ENCODE measurements at places on chromosomes 3 and 15.

DNA sequence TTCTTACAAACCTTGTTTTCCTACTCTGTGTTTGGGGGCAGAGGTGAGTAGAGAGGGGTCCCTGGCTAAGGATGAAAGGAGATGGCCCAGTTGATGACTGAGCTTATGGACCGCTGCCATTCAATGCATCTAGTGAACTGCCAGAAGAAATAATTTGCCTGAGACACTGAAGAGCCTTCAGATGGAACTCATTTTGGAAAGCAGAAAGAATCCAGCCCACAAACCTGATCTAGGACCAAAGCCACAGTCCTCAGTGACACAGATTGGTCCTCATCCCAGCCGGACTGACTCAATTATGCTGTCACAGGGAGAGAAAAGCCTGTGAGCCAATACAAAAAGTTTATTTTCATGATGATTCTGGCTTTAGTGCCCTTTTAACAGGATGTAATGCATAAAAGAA lies 82.7 kb downstream of the CD47 start:
- no peak for DNase-seq

- DNase-seq, result no peak
Observed at GRCh38 chr15:68589053-68589452, 10.3 kb downstream of the CORO2B start.

DNA sequence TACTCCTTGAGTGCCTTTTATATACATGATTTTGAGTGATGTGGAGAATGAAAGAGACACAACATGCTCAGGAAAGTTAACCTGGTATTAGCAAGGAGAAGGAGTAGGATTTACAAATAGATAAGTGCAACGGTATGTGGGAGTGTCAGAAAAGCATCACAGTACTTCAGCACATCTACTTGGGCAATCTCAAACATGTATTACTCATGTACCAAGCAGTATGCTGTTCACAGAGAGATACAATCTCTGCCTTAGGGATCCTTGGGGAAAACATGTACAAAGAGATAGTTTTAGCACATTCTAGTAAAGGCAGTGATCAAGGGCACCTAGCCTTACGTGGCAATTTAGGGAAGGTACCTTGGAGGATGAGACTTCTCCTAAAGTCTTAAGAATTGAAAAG lies 146.5 kb downstream of the FILIP1L start:
- no peak for DNase-seq

- DNase-seq, result no peak
Observed at GRCh38 chr15:56411122-56411749, 46.0 kb downstream of the TEX9 start.

DNA sequence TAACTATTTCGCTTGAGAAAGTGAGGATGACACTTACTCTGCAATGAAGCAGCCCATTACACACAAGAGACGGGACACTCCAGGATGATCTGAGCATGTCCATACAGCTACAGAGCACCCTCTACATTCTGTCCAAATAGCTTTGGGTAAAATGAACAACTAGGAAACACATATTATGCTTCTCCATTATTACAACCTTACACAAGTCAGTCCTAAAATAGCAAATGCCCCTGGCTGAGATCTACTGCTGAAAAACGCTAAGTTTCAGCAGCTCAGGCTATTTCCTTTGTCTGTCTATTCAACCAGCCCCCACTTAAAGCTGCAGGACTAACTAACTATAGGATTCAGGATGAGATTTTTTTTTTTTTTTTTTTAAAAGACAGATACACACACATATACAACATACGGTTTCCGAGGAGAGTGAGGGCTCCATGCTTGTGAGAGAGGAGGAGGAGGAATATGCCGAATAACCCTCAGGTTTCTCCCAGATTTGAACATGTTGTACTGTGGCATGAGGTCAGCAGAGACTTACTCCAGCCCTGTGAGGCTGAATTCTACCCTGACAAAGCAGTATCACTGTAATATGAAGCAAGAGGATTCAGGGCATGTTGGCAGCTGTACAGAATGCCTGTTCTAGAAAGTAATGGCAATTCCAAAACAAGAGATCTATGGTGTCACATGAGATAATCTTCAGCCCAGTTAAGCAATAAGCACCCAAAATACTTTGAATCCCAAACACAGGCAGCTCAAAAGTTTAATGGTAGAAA lies 117.3 kb upstream of the PLXND1 start:
- DNase-seq, result no peak

- no peak for DNase-seq
Observed at GRCh38 chr3:41267975-41268640, 68.8 kb downstream of the CTNNB1 start.

GRCh38 chr3:90184861-90185260 lies 1077.4 kb downstream of the EPHA3 start:
- DNase-seq, result no peak

GRCh38 chr3:152350776-152351175 lies 82.0 kb downstream of the MBNL1 start:
- DNase-seq, result no peak

DNA sequence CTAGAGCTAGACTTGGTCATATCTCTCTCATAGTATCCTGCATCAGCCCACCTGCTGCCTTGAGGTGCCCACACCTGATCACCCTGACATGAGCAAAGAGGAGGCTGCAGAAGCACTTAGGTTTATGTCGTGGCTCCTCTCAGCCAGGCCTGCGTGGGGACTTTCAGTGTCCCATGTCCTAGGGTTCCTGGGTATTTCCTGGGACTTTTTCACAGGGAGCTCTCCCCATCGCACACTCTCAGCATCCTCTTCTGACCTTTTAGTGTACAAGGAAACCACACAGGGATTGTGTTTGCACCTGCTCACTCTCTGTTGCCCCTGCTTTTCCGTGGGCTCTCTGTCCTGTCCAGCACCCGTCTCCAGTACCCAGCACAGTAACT lies 61.4 kb downstream of the ARNT2 start:
- no peak for DNase-seq

DNA sequence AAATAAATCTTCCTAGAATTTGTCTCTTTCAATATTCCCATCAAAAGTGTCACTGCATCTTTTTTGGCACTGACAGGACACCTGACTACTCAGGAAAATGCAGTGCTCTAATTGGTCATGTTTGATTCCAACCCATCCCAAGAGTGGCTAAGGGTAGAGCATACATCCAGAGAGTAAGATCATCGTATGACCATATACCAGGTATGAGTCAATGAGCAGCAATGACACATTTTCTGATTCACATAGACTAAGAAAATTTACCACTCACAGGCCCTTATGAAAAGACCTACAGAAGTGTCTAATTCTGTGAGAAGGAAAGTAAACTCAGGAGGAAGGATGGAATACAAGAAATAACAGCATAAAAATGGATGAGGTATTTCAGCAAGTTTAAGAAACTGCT lies 434.2 kb downstream of the ZIC1 start:
- DNase-seq, result no peak

- DNase-seq, result no peak
Observed at GRCh38 chr3:136883967-136884720, 22.1 kb downstream of the NCK1 start.

GRCh38 chr3:115085197-115085865 lies 61.8 kb downstream of the ZBTB20 start:
- DNase-seq, result no peak

DNA sequence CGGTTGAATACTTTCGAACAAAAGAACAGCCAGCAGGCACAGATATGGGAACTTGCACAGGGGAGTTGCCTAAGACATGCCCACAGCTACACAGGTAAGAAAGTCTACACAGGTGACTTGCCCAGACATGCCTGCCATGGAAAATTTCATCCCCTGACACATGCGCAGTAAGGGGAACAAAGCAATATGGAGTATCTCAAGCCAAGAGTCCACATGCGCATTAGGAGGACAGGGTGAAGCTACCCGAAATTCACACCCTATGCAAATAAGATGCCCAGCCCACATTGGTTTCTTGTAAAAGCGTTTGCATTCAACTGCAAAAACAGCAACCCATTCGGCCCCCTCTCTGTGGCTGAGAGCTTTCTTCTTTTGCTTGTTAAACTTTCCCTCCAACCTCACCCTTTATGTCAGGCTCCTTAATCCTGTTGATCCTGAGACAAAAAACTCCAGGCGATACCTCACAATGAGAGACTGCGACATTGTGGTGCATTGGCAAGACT lies 49.3 kb upstream of the TRPM1 start:
- no peak for DNase-seq

DNA sequence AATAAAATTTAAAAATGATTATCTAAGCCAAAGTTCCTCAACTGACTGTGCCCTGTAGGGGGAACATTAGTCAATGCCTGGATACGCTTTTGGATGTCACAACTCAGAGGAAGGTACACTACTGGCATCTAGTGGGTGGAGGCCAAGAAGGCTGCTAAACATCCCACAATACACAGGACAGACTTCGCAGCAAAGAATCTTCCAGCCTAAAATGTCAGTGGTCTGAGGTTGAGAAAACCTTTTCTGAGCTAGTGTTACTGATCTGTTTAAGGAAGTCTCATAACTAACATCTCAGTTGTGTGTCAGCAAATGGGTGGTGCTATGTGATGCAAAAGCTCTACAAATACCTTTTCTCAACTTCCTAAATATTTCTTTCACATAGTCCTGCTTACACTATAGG lies 20.9 kb upstream of the LDHAL6B start:
- DNase-seq, result no peak

- DNase-seq, result no peak
Observed at GRCh38 chr15:78306176-78306774, 6.9 kb upstream of the SKIC8 start.

DNA sequence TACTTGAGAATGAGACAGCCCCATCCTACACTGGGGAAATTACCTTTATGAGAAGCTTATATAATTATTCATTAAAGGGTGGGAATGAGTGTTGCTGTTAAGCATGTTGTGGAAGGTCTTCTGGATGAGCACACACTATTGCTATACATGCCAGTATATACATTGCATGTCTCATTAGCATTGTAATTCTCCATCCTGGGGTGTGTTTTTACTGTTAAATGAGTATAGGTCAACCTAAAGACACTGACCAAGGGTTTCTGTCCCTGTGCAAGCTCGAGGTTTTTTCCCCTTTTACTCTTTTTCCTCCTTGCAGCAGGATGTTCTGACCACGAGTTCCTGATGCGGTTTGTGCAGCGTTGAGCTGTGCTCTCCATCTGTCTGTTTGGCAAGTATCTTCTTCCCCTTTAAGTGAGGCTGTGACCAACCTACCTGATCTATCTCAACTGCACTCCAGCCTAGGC lies 7.2 kb upstream of the IVD start:
- DNase-seq, result no peak

- DNase-seq, result no peak
Observed at GRCh38 chr3:31974471-31974870, 6.6 kb downstream of the OSBPL10 start.

DNA sequence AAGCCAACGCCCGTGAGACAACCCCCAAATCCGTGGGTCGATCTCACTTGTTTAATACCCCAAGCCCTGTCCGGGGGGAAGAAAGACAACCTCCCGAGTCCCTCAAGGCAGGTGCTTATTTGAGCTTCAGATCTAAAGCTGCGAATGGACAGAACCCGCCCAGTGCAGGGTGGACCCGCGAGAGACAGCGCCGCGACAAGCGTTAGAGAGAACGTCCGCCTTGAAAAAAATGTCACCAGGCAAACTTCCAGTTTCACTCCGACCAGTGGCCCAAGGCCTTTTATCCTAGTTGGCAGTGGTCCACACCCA lies 740 bp upstream of the OXSR1 start:
- no peak for DNase-seq

DNA sequence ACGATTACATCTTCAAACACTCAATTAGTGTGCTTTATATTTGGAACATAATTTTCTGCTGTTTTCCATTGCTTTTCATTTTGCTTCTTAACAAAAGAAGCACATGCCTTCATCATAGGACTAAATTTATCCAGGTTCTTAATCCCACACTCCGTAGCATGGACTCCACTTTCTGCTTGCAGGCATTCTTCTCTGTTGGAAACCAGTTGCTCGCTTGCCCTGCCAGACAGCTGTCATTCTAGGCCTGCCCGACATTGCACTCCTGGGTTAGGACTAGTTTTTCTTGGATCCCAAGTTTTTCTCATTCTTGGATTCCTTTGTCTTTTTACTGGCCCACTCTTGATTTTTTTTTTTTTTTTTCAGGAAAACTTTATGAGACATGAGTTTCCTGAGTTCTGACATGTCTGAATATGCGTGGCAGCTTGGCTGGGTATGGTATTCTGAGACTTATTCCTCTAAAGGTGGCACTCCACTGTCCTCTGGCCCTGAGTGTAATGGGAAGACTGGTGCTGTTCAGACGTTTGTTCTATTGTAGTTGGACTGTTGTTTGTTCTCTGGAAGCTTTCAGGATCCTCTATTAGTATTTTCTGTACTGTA lies 6.3 kb upstream of the ATP1B3 start:
- no peak for DNase-seq

GRCh38 chr15:22872936-22873701 lies 34.7 kb downstream of the NIPA2 start:
- no peak for DNase-seq

DNA sequence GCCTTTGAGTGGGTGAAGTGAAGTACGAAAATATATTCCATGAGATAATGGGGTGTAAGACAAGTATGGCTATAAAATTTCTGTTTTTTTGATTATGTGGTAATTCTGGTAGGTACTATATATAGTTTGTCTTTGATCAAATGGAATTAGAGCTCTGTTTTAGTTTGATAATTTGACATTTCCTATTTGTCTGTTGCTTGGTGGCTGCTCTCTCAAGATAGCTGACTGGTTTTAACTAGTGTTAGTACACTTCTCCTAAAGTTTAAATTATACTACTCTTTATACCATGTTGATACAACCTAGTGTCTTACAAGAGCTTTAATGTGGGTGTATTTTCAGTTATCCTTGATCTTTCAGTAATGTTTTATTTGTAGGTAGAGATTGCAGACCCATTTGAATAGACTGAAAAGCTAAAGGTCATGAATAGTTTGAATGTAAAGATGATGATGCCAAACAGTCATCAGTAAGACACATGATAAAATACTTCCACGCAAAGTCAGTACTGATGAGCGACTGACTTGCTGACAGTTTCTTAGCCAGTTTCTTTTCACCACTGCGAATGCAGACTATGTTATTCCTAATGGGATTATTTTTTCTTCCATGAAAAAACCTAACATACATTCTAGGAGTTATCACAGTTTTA lies 15.2 kb downstream of the SACM1L start:
- no peak for DNase-seq

- DNase-seq, result no peak
Observed at GRCh38 chr15:59176653-59177316, 29.9 kb upstream of the LDHAL6B start.

- DNase-seq, result no peak
Observed at GRCh38 chr3:41477399-41478014, 278.2 kb downstream of the CTNNB1 start.

DNA sequence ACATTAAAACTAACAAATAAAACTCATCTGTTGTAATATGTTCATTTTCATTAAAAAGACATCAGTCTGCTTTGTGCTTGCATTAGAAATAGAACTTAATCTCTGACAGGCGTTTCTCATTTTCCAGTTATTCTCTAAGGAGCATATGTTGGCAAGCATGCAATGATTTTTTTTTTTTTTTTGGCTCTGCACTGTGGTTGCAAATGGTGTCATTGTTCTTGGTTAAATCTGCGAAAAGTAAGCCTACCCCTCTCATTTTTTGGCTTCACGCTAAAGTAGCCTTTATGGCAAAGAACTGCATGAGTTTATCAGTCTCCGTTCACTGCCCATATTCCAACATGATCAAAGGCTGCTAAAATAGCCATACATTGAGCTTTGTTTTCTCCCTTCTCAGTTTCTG lies 403.2 kb downstream of the MECOM start:
- DNase-seq, result no peak

GRCh38 chr3:132723024-132723950 lies 1.1 kb upstream of the NPHP3 start:
- no peak for DNase-seq
